ENCODE measurements at places on chromosomes 4 and X.

DNA sequence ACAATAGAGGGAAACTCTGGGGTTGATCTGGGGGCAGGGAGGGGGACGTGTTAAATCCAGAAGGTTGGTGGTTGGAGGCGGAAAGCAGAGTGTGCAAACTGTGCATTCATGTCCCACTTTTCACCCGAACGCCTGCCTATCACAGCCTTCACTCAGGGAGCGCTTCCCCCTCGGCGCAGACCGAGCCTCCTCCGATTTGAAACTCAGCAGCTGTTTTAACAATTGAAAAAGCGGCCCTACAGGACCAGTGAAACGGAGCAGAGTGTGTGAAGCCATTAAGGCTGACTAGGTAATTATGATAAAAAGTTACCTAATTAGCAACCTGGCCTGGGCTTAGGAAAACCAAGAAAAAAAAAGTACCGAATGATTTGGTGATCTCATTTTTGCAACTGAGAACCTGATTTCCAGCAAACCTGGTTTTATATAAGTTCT is 685 bp upstream of the NDNF start:
- DNase-seq = peak; percentile 35

DNA sequence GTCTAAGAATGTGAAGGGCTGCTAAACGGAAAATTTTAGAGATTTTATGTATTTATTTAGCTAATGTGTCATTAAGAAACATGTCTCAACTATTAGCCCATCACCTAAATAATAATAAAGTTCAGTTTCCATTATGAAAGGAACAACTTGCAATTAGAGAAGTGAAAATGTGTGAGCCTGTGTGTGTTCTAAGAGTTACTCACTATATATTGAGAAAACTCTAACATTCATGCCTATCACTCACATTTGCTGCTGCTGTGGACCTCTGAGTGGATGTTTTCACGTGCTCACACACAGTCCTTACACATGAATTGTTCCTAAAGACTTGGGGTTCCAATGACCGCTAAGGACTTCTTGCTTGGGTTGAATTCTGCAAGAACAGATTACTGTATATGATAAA is 364.0 kb downstream of the TMA16 start:
- DNase-seq = no peak

GRCh38 chr4:89992744-89993143 is 98.1 kb downstream of the MMRN1 start:
- DNase-seq = no peak

GRCh38 chr4:124596816-124597215 is 115.7 kb downstream of the ANKRD50 start:
- DNase-seq = no peak

GRCh38 chrX:9130031-9130430 is 96.1 kb upstream of the FAM9B start:
- no peak for DNase-seq

DNA sequence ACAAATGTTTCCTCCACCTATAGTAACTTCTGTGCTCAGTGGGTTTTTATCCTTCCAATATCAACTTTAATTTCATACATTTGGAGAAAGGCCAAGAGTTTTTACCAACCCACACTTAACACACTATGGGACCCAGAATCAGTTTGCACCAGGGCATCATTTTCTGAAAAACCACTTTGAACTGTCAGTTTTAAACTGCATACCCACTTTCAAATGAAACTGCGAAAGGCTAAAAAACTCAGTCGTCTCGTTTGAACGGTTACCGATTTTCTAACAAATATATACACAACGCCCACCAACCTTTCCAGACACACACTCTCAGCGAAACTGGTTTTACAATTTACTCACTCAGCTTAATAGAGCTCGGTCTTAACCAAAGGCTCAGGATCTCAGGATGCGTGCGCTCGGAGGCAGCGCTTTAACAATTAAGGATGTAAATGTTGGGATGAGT is 376 bp downstream of the ABCG2 start:
- peak; percentile 72 for DNase-seq

DNA sequence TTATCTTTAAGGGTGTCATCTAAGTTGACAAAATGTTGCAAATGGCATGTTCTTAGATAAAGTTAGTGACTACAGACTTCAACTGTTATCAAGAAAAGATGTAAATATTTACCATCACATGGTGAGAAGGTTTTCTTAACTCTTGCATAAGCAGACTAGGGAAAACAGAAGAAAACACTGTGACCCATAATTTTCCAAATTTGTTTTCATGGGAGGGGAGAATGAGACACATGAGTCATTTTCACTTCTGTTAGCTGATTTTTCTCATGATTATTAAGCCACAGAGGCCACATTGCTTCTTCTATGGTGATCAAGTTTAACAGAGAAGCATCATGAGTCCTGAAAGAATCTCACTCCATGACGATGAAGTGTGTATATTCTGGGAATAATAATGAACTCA is 30.2 kb upstream of the SYTL5 start:
- DNase-seq = peak; percentile 4

GRCh38 chr4:62928483-62928882 is 1480.8 kb downstream of the TECRL start:
- DNase-seq = no peak

- no peak for DNase-seq
These were observed 15.7 kb upstream of the MSX1 start for GRCh38 chr4:4843635-4844291.

DNA sequence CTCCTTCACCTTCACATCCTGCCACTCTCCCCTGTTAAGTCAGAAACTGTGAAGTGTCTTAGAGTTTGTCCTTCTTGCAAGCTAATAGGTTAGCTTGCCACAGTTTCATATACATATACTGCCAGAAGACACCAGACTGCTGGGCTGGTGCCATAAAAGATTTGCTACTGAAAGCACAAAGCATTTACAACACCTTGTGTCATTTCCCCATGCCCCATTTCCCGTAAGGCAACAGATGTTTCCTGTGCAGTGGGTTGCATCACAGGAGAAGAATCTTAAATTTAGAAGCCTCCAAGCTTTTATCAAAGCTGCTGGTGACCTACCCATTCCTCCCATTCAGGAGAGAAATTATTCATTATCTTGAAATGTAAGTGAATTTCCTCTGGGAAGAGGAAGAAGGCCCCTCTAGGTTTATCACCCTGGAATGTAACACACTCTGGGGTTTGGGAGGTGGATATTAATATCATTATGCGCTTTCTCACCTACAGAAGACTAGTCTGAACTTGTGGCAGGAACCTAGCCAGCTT is 34.5 kb upstream of the RAB33B start:
- peak; percentile 72 for DNase-seq

- peak; percentile 60 for DNase-seq
These were observed 107.0 kb downstream of the NFKB1 start for GRCh38 chr4:102608190-102608589.

DNA sequence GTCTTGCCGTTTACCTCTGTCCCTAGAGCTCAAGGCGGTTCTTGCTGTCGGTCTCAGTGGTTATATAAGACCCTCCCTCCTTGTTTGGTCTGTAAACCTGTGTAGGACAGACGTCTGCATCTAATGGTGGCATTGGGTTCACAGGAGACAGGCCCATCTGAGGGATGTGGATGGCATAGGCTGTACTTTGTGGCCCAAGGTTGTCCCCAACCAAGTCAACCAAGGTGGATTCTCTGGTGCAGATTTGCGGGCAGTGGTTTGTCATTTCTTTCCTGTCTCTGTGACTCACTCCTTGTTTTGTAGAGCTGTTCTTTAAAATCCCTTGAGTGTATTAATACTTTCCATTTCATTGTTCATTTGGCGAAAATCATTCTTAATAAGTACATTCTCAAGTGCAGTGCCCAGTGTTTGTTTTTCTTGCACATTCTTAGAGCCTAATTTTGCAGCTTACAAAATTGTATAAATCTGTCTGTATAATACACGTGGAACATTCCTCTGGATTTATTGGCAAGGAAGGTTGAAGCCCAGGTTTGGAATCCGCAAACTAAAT is 68.0 kb upstream of the TLR2 start:
- no peak for DNase-seq

GRCh38 chr4:150080875-150081274 is 2.6 kb downstream of the DCLK2 start:
- no peak for DNase-seq

DNA sequence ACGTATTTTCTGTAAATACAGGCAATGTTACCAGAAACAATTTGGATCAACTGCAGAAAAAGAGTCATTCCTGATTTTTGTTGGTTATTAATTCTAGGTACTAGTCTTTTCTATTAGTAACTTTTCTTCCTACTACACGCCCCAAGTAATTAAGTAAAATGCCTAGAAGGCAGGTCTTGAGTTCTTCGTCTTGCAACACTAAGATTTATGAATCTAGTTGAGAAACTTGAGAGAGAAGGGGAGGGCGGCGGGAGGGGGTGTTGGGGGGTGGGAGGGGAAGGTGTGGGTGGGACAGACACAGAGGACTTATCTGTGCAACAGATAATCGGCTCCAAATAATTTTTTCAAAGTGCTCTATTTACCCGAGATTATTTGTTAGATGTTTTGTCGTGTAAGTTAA is 3.0 kb downstream of the RAP2C start:
- DNase-seq = no peak

GRCh38 chr4:87209696-87210095 is 10.7 kb downstream of the KLHL8 start:
- peak; percentile 66 for DNase-seq

DNA sequence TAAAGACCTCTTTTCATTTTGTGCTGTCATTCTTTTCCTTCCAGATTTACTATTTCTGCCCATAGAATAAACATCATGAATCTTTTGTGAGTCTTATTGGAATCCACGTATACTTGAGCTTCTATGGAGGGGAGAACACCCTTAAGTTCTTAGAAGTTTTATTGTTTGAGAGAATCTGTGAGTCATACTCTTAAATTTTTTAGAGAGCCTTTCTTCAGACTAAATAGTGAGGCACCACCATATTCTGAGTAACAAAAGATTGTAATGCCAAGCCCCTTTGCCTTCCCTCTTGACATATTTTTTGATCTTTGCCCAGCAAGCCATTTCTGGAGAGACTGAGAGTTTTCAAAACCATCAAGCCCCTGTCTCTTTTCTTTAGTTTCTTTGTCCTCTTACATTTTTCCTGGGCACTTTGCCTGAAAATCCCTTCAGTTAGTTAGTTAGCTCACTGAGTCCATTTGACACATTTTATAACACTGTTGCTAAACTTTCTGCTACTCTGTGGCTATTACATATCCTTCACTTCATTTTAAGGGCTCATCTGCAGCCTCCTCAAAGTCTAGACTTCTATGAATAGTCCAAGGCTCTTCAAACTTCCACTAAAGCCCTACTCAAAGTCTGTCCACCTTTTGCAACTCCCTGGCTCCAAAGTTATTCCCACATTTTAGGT is 65.3 kb upstream of the NDUFC1 start:
- peak; percentile 67 for DNase-seq

- DNase-seq = no peak
These were observed 215.9 kb downstream of the LRBA start for GRCh38 chr4:150799207-150799606.

DNA sequence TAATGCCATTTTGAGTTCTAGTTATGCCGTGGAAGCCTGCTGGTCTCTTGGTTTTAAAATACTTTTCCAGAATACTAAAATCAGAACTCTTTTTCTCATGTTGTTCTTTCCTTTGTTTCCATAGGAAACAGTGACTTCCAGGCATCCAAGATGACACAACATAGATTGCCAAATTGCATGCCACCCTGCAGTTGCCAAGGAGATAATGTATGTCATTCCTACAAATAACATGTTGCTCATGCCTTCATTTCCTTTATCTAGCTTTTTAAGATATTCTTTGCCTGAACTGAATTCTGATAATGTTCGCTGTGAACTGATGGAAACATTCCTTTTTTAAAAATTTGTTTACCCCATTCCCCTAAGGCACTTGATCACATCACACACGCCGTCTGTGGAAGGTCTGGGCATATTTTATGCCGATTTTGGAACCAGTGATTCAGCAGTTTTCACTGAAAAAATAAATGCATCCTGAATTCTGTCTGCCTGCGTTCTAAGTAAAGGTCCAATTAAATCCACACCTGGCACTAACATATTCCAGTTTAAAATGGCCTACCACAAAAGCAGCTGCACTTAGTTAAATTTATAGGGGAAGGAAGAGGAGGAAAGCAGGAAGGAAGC is 38.0 kb upstream of the COX7B2 start:
- peak; percentile 26 for DNase-seq

- peak; percentile 79 for DNase-seq
These were observed 18.4 kb downstream of the IQSEC2 start for GRCh38 chrX:53262918-53263394.

- DNase-seq = no peak
These were observed 40.3 kb upstream of the NKRF start for GRCh38 chrX:119646515-119646914.

GRCh38 chr4:177190995-177191580 is 118.6 kb upstream of the NEIL3 start:
- DNase-seq = peak; percentile 47

DNA sequence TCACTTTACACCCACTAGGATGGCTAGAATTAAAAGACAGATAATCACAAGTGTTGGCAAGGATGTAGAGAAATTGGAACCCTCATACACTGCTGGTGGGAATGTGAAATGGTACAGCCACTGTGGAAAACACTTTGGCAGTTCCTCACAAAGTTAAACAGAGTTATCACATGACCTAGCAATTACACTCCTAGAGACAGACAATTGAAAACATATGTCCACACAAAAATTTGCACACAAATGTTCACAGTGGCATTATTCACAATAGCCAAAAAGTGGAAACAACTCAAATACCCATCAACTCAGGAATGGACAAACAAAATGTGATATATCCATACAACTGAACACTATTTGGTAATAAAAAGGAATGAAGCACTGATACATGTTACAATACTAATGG is 5.7 kb downstream of the ZNF280C start:
- DNase-seq = peak; percentile 5

DNA sequence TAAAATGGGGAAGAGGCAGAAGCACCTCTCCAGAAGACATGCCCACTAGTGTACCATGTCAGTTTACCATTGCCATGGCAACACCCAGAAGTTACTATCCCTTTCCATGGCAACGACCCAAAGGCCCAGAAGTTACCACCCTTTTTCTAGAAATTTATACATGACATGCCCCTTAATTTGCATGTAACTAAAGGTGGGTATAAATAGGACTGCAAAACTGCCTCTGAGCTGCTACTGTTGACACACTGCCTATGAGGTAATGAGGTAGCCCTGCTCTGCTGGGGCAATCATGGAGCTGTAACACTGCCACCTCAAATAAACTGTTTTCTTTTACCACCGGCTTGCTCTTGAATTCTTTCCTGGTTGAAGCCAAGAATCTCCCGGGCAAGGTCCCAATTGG is 13.9 kb upstream of the BEX4 start:
- DNase-seq = no peak

- no peak for DNase-seq
These were observed 898.2 kb upstream of the AGA start for GRCh38 chr4:178340468-178340867.

DNA sequence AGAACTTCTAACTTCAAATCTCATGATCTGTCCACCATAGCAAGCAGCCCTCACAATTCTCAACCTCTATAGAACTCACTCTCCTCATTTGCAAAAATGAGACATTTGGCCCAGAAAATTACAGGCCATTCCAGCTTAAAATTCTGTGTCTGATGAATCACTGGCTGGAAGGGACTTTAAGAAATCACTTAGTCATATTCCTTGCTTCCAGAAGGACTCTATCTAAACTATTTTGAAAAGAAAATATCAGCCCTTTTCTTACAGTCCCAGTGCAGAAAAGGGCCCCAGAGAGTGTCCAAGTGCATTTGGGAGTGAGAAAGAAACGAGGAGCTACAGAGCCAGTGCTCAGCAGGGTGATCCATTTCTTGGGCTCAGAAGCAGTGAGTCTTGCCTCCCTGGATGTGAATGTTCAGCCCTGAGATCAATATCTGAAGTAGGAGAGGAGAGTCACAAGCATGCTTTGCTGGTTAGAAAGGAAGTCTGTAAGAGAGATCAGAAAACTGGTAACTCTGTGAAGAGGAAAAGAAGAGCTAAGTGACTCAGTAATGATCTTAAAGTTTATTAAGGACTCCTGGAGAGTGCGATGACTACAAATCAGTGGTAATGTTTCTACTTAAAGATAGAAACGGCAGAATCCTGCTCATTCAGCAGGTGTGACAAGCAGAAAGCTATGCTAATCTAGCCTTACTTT is 139.8 kb downstream of the PALLD start:
- peak; percentile 89 for DNase-seq
